ENCODE measurements at places on chromosomes 12 and 14.

- peak; percentile 26 for DNase-seq
These were observed 771 bp upstream of the AVPR1A start for GRCh38 chr12:63151623-63152320.

- DNase-seq = no peak
These were observed 15.2 kb downstream of the ADCY6 start for GRCh38 chr12:48773686-48774085.

GRCh38 chr12:27095346-27095745 is 13.0 kb upstream of the C12orf71 start:
- no peak for DNase-seq

DNA sequence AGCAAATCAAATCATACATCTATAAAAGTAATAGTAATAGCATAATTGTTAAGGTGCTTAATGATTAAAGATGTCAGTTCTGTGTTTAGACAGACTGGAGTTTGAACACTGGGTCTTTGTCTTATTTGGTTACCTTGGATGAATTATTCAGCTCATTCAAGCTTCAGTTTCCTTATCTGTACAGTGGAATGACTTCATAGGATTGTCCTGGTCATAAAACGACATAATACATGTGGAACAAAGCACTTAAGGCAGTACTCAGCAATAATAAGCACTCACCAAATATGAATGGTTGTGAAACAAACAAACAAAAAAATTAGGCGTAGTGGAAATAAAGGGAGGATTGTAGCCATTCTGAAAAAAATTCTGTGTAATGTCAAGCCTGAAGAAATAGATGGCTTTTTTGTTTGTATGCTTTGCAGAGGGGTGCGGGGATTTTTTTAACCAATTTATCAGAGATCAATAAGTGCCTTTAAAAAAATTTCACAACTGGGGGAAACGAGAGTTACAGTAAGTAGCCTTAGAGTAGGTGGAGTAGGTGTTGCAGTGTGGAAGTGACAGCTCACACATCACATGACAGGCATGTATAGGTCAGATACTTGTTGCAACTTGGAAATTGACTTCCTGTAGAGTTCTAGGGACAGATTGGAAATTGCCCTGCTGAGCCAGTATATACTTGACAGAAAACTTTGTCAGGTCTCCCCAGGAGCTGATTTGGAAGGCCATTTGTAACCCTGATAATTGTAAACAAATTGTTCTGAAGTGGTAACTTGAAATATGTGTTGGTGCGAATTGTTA is 157.7 kb downstream of the SLC15A5 start:
- no peak for DNase-seq

- no peak for DNase-seq
These were observed 354.4 kb downstream of the MED13L start for GRCh38 chr12:115922952-115923564.

GRCh38 chr14:51082349-51082748 is 12.6 kb downstream of the TRIM9 start:
- DNase-seq = peak; percentile 69

DNA sequence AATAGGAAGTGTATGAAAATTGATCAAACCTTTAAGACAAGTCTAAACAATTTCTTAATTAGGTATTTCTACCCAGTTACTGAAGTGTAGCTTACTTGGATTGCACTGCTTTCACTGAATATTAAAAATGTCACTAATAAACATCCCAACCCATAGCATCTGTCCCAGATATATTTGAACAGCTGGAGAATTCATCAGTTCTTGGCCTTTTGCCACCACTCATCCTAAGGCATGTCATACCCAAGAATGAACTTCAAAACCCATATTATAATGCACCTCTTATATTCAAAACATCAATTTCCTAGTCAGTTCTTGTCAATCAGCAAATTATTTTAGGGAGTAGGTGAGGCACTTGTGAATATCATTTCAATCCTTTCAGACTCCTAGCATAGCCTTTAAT is 392.3 kb downstream of the PAWR start:
- DNase-seq = no peak

- DNase-seq = no peak
These were observed 18.8 kb downstream of the TC2N start for GRCh38 chr14:91848504-91849001.

- peak; percentile 19 for DNase-seq
These were observed 80.3 kb upstream of the TRAF3 start for GRCh38 chr14:102696856-102697495.

- peak; percentile 90 for DNase-seq
These were observed 169.5 kb downstream of the TTC8 start for GRCh38 chr14:88993946-88994345.

DNA sequence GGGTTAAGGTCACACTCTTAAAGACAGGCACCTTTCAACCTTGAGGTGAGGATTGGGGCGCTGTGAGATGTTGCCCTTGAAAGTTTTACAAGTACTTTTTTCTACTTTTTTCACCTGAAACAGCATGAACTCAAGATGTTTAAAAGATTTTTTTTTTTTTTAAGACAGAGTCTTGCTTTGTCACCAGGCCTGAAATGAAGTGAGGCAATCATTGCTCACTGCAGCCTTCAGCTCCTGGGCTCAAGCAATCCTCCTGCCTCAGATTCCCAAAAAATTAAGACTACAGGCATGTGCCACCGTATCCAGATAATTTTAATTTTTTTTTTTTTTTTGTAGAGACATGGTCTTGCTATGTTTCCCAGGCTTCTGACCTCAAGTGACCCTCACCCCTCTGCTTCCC is 243.9 kb downstream of the DIO2 start:
- DNase-seq = no peak

GRCh38 chr12:80818878-80819277 is 102.2 kb downstream of the MYF5 start:
- no peak for DNase-seq

- no peak for DNase-seq
These were observed 100.7 kb upstream of the RTL1 start for GRCh38 chr14:101004176-101004575.

- no peak for DNase-seq
These were observed 377.8 kb downstream of the DPF3 start for GRCh38 chr14:72515779-72516770.

GRCh38 chr14:83300476-83301064 is 1766.9 kb upstream of the SEL1L start:
- peak; percentile 58 for DNase-seq

DNA sequence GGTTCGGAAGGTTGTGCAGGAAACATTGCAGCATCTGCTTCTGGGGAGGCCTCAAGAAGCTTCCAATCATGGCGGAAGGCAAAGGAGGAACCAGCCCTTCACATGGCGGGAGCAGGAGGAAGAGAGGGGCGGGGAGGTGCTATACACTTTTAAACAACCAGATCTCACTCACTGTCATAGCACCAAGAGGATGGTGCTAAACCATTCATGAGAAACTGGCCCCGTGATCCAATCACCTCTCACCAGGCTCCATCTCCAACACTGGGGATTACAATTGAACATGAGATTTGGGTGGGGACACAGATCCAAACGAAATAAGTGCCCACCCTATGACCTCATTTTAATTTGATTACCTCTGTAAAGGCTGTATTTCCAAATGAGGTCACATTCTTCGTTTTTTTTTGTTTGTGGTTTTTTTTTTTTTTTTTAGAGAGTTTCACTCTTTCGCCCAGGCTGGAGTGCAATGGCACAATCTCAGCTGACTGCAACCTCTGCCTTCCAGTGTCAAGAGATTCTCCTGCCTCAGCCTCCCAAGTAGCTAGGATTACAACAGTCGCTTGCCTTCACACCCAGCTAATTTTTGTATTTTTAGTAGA is 11.4 kb upstream of the ORAI1 start:
- no peak for DNase-seq

- DNase-seq = no peak
These were observed 13.0 kb downstream of the KRT7 start for GRCh38 chr12:52245962-52246569.

- DNase-seq = peak; percentile 74
These were observed 101.6 kb upstream of the KRAS start for GRCh38 chr12:25352083-25352918.

DNA sequence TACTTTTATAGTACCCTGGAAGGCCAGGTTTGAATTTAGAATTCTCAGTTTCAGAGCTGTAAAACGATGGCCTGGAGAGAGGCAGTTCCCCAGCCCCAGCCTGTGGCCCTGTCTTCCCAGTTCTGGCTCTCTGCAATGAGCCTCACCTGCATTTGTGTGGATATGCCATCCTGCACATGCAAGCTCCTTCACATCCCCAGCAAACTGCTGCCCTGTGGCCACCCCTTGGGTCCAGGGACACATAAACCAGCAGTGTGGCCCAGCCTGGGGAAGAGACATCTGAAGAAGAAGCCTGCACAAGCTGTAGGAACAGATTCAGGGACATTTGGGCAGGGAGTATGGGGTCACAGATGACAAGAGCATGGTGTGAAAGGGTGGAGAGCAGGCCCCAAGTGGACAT is 174.3 kb upstream of the CRY1 start:
- no peak for DNase-seq

- no peak for DNase-seq
These were observed 13.6 kb upstream of the NUAK1 start for GRCh38 chr12:106152334-106152733.

- DNase-seq = no peak
These were observed 104.7 kb downstream of the RFLNA start for GRCh38 chr12:124399622-124400021.

GRCh38 chr12:109523071-109523470 is 45.6 kb downstream of the UBE3B start:
- no peak for DNase-seq

- no peak for DNase-seq
These were observed 5.8 kb downstream of the ASB2 start for GRCh38 chr14:93970585-93970964.

DNA sequence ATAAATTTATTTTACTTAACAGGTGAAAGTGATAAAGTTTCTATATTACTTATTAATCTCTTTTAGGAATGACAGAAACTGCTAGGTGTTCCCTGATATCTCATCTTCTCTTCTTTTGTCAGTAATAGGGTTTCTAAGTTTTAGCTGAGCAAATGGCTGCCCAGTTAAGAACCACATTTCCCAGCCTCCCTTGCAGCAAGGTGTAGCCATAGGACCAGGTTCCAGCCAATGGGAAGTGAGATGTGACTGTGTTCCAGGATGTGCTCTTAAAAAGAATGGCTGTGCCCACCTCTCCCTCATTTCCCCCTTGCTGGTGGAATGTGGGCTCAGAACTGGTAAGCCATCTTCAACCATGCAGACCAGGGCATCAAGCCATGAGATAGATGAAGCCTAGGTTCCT is 165.6 kb downstream of the HELB start:
- DNase-seq = no peak

DNA sequence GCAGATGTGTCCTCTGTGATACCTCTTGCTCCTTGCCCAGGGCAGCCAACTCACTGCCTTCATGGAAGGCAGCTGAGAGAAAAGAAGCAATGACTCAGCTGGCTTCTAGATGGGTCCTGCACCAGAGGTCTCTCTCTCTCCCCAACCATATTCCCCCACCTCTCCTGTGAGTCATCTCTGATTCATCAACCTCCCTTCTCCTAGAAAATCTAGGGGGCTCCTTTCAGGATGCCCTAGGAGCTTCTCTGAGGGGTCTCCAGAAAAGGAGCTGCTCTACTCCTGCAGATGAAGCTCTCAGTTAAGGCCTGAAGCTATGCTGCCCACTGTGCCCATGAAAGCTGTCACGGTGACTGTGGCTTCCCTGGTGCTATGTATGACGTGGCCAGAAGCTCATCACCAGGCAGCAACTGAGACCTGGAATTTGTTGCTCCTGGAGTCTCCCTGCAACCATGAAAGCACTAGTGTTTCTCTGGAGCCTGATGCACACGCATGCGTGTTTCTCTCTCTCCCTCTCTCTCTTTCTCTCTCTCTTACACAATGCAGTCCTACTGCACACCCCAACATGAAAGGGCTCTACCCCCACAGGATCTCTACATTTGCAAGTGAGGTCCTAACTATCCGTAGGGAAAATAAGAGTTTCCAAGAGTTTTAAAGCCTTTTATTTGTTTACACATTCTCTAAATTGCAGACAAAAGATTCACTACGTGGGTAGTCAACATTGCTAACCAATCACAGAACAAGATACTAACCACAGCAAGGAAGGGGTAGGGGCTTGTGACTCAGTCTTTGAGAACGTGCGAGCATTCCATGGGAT is 285.3 kb downstream of the DPF3 start:
- DNase-seq = peak; percentile 92

DNA sequence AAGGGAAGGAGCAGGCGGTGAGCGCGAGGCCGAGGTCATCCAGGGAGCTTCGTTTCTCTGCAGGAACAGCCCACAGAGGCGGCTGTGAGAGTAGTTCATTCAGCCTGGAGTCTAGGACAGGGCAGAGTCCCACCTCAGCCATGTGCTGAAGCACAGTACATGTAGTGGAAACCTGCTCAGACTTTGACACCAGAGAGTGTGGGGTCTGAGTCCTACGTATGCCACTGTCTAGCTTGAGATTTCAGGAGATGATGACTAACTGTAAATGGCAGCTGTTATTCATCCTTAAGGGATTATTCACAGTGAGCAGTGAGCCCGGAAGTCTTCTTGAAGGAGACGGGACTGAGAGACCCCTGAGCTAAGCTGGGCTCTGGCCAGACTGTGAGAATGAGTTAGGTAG is 938 bp upstream of the SLC6A13 start:
- DNase-seq = peak; percentile 70

DNA sequence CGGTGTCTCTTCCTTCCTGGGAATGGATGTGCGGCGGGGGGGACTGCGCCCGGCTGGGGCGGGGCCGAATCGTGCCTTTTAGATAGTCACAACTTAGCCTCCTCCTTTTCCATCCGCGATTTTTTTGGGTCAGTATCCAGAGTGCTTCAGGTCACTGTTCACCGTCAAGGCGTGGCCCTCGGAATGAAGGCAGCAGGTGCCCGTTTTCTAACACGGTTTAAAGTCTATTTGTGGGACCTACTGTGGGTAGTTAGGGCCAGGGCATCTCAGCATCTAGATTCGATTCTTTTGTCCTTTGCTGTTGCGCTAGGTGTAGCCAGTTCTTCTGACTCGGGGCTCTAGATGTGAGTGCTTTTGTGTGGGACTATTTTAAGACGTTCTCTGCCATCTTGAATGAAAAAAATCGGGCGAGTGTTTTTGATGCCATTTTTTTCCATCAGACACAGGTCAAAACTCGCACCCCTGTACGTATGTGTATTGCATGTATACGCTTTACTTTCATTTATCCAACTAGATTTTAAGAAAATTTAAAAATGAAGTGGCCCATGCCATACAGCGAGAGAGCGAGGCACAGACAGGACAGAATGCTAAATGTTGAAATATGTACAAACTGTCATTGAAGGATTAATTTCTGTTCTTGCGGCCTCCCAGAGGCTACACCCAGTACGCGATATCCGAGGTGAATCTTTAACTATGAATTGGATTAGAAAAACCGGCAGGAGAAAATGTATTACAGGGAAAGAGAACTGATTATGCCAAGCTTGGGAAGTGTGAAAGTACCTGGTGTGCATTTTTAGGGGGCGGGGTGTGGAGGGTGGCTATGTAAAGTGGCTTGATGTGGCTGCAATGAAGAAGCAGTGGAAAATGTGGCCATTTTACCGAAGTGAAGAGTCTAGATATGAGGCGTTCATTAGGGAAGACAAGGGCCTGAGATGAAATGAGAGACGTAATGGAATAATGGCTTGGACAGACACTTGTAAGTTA is 835 bp downstream of the VEZT start:
- DNase-seq = peak; percentile 47

- DNase-seq = no peak
These were observed 572.7 kb downstream of the VRK1 start for GRCh38 chr14:97369901-97370300.
